ENCODE measurements at places on chromosomes 2 and 18. TPM values are rescaled to one million over a fixed set of nuclear protein-coding genes. Genes with fewer than 3 reads are reported as not detected.

GRCh38 chr2:199798831-199799580, 52.0 kb downstream of the FTCDNL1 start:
- DNase-seq = no peak

DNA sequence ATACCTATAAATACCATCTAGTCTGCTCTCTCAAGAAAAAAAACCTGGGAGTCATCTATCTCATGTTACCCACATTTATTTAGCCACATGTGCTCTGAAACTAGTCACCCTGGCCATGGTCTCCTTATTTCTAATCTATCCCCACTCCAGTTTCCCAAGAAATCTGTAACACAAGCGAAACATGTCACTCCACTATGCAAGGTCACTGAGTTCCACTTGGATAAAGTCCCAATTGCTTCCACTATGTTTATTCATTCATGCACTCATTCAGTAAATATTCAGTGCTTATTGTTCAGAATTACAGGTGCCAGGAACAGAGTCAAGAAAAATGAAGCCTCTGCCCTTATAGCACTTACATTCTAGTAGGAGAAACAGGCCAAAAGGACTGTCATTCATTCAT, 369.4 kb upstream of the CYRIA start:
- no peak for DNase-seq

DNA sequence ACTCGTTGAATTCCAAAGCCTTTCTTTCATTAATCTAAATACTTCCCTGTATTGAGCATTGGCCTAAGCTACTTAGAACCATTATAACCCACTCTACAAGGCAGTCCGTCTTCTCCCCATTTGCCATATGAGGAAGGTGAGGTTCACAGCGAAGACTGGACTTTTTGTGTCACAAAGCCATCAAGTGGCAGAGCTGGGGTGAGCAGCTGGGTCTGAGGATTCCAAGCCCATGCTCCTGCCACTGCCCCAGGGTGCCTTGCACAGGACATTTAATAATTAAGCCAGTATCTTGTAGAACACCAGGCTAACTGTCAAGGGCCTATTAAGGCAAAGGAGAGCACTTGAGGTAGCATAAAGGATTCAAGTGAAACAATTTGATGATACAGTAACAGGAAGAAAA, 68.8 kb upstream of the ZNF397 start:
- no peak for DNase-seq

DNA sequence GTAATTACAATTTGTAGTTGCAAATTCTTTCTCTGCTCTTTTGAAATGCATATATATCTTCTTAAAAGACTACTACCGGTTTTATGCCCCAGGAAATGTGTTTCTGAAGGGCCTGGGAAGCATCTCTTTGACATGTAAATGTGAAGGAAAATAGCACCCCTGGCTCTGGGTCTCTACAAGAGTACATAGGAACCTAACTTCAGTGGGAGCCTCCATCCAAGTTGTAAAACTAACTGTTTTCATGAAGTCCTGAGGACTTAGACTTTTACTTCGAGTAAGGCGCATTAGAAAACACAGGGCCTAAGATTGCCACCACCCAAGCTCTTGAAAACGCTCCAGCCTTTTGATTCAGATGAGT, 99.4 kb downstream of the CBLN2 start:
- peak; percentile 19 for DNase-seq

- DNase-seq = no peak
These were observed 725.8 kb downstream of the SATB2 start for GRCh38 chr2:198731842-198732399.

ELOA2 gene
- not detected for total RNA-seq

DNA sequence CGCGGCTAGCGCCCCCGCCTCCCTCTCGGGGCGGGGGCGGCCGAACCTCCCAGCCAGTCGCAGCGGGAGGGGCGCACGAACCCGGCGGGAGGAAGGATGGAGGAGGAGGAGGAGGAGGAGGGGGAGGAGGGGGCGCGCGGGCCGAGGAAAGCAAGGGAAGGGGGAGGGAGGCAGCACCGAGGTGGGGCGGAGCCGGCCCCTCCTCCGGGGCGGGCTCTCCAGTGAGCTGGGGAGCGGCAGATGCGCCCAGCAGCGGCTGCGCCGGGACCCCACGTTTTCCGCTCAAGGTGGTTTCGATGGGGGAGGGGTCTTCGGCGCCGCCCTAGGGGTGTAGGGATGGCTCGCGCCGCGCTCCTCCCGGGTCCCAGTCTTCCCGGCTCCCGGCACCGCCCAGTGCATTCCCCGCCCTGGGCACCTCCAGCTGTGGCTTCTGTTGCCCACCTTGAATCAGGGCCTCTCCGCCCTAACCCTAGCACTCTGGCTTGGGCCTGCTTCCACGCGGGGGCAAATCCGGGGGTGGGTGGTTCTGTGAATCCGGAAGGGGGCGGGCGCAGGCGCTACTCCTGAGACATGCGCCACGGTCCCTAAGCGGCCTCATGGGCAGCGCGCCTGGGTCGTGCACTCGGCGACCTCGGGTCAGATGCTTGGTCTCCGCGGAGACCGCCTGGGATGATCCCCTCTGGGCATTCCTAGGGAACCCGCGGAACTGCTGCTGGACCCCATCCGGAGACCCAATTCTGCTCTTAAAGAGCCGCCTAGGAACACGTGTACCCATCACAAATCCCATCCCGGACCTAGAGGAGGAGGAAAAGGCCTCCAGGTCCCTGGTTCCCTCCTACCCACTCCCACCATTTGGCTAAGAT, at the start of gene FBXO41:
Gene FBXO41, minus strand, starts transcription at position 183 of the 863 bp plus-strand sequence. CDS start 14,848 bp downstream, outside the sequence.
- peak; percentile 95 for DNase-seq

CNOT9 gene
- total RNA-seq = 95.5 TPM

IL36RN gene
- total RNA-seq = not detected

- no peak for DNase-seq
These were observed 96.4 kb upstream of the DNER start for GRCh38 chr2:229810786-229811185.

DNA sequence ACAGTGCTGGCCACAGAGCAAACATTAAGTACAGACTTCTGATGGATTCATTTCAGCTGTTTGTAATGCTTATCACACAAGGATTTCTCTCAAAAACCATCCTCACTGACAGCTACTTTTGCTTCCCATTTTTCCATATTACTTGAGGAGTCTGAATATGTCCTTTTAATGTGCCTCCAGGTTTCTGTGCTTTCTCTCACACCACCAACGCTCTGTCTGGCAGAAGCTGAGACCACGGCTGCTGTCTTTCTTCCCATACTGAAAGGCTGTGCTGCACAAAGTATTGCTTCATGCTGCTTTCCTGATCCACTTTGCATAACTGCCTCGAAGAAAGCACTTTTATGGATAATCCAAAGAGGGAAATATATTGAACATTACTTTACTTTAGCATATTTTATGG, 312.1 kb upstream of the ZEB2 start:
- no peak for DNase-seq

OSR1 gene
- total RNA-seq = 0.44 TPM

DSEL gene
- total RNA-seq = 9.4 TPM

Data from H7 (cell line).